Endodermal cell (in vitro differentiated cells): ENCODE measurements at places on chromosomes 6 and 20.

DNA sequence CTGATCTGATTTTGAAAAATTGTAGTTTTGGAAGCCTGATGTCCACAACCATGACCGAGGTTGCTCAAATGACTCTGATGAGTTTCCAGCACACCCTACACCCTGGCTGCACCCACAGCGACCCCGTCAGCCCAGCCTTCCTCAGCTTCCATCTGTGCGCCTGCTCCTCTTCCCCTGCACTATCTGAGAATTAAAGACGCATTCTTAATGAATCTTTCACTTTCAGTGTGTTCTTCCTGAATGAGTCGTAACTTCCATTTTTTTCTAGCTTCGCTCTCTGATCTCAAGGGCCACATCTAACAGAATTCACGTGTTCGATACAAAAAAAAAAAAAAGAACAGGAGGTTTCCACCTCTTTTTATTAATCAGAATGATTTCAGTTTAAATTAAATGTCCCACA, 21.3 kb upstream of the RREB1 start:
- no peak for DNase-seq

DNA sequence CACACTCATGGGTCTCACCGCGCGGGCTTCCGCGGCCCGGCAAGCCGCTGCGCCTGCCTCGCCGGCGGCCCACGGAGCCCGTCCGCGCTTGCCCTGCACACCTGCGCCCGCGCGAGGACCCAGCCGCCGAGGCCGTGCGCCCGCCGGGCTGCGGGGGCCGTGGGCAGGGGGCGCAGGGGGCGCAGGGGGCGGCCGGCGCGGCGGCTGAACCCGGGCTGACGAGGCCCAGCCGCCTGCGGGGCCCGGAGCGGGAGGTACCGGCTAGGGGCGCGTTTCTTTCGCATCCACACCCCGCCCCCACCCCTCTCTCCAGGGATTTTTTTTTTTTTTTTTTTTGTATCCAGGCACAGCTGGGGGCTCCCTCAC, 43.8 kb upstream of the OSTM1 start:
- DNase-seq, result no peak

- no peak for DNase-seq
These were observed 472.0 kb downstream of the CD109 start for GRCh38 chr6:74167976-74168375.

DNA sequence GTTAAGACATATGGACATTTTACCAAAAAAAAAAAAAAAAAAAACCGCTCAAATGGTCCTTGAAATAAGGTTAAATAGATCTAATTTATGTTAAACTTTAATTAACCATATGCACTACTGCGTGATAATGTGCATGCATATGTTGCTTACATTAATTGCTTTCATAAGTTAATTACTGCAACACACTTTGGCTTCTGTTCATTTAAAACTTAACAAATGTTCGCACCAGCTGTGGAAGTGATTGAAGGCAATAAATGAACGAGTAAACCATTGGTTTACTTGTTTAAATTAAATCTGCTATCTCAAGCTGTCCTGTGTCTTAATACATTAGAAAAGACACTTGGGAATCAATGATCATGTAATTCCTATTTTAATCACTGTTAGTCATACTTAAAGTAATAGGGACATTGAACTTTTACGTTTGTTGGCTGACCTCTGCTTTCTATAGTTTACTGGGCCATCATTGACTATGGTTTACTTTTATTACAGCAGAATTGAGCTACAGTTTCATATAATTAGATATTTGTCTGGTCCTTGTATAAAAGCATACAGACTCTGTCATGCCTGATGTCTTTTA, 294.7 kb downstream of the KHDC1L start:
- no peak for DNase-seq

GRCh38 chr20:45328451-45328850, 19.8 kb downstream of the SDC4 start:
- no peak for DNase-seq

DNA sequence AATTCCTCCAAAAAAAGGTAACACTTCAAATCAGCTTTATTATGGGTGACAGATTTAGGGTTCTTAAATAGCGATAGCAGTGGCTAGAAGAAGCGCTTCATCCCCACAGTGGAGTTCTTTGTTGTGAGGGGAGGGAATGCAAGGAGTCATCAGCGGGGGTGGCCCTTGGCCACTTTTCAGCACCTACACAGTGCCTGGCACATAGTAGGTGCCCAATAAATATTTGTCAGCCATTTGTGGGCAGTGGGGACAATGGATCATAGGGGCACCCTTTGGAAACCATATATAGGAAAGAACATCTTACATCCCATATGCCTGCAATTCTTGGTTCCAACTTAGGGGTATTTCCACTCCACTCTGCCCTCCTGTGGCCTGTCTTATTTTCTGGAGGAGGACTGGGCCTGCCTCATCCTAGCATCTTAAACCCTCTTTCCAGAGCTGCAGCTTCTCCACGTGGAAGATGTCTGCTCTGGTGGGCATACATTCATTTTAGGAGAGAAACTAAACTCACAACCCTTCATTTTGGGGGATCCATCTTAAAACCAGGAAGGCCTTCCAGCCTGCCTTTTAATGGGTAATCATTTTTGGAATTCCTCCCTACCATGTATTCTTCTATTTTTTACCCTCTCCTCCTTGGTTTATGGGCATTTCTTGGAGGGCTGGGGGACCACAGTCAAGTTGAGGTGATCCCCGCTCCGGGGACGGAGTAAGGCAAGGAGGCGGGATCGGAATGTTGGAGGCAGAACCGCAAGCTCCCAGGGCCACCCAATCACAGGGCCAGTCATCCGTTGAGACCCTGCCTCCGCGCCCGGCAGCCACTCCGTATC, 2.6 kb upstream of the GPSM3 start:
- DNase-seq, result peak; percentile 71

DNA sequence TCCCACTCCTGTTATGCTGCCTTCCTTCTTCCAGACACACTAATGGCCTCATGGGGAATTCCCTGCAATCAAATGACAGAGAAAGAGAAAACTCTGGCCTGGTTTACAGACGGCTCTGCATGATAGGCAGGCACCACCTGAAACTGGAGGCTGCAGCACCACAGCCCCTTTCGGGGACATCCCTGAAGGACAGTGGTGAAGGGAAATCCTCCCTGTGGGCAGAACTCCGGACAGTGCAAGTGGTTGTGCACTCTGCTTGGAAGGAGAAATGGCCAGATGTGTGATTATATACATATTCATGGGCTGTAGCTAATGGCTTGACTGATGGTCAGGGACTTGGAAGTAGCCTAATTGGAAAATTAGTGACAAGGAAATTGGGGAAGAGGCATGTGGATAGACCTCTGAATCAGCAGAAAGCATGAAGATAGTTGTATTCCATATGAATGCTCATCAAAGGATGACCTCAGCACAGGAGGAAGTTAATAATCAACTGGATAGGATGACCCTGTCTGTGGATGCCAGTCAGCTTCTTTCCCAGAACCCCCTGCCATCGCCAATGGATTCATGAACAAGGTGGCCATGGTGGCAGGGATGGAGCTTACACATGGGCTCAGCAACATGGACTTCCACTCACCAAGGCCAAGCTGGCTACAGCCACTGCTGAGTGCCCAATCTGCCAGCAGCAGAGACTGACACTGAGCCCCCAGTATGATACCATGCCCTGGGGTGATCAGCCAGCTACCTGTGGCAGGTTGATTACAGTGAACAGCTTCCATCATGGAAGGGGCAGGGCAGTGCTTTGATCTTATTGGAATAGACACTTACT, 44.5 kb upstream of the VSX1 start:
- no peak for DNase-seq

DNA sequence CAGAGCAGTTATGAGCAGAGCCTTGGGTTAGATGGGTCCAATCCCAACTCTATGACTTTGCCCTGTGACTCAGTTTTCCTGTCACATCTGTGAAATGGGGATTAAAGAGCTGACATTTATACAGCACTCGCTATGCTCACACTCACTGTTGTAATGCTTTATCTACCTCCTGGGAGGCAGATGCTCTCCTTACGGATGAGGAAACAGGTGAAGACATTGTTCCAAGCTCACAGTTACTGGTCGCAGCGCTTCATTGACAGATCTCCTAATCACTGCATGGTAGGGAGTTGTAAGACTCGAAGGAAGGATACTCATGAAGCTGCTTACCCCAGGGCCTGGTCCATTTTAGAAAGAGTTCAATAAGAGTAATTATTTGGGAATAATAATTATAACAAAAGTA, 2.9 kb upstream of the MYLK2 start:
- no peak for DNase-seq
